ENCODE measurements at places on chromosomes 1 and 21.

DNA sequence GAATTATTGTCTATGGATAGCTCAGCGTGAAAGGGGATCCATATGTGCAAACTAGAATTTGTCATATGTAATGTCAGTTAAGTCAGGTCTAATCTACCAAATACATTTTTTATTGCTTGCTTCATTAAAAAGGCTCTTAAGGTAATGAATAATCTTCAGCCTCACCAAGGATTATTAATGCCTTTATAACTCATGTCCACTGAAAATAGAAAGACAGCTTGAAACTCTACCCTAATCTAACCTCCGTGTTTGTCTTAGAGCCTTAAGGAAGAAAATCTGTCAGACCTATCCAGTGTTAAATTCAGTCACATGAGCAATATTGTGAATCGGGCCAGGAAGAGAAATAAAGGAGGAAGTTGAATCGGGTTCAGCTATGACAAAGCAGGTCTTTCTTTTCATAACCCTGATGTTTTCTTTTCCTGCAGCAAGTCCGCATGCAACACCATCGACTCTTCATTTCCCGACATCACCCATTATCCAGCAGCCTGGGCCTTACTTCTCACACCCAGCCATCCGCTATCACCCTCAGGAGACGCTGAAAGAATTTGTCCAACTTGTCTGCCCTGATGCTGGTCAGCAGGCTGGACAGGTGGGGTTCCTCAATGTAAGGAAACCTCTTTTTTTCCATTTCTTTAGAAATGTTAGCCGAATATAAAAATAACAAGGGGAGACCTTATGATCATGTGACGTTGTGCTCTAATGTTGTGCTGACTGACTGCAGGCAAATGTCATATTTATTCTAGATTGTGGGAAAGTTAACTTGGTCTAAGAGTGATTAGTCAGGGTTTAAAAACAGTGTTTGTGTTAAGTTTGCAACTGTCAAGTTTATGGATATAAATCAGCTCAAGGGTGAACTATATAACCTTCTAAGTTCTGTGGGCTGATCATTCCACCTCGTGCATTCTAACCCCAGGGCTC is 321.0 kb downstream of the TM2D1 start:
- H3K4me3 ChIP-seq: no peak overlapping the region
- no peak overlapping the region for H3K27ac ChIP-seq
- no peaks in the 10 kb centered on the region for H3K27me3 ChIP-seq
- no peaks in the 10 kb centered on the region for H3K36me3 ChIP-seq
- DNase-seq: no peak

DNA sequence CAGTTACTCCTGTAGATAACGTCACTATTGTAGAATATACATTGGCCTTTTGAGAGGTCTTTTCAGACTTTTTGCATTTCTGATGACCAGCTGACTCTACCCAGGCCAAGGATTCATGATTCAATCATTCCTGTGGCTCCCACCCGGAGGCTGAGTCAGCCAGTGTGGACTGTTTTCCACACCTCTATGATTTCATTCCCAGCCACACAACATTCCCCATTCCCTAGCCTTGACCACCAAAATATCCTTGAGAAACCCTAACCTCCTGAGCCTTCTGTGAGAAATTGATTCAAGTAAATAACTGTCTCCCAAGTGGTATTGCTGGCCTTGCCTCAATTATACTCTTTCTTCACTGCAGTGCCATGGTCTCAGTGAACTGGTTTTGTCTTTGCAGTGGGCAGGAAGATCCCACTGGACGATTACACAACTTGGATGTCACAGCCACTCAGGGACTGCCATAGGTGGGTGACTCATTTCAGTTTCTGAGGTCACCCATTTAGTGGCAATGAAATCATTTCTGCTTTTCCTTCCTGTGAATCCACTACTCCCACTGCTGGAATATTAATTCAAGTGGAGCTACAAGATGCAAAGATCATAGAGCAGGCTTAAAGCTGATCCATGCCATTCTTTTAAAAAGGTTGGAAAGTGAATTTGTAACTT is 518.6 kb upstream of the ZP4 start:
- H3K4me1 ChIP-seq: no peaks in the 10 kb centered on the region
- H3K27ac ChIP-seq: no peak overlapping the region
- H3K4me3 ChIP-seq: no peak overlapping the region
- DNase-seq: no peak

DNA sequence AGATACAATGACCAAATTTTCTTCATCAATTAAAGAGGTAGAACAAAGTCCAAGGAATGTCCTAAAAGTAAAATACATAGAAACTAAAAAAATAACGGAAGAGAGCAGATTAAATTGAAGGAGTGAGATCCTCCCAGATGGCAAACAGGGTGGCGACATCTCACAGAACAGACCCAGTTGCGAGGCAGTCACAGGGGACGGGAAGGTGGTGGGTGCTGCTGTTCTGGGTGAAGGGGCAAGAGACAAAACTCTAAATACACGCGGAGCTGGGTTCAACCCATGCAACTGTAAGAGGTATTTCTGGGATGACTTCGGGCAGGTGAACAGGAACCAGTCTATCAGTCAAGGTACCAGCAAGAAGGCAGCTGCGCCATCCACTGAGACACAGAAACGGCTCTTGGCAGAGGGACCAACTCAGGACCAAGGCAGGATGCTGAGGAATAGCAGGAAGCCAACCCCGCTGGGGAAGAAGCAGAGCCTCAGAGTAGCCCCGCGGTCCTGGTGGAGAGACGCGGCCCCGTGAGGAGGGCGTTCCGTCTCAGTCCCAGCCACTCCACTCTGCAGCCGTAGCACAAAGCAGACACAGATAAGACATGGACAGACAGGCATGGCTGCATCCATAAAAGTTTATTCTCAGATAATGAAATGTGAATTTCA is 32.2 kb downstream of the WDR4 start:
- H3K27me3 ChIP-seq: no peaks in the 10 kb centered on the region
- peaks cover 46% of the 10 kb centered on the region for H3K36me3 ChIP-seq
- H3K4me1 ChIP-seq: peaks cover 6% of the 10 kb centered on the region
- no peak overlapping the region for H3K4me3 ChIP-seq
- no peak for DNase-seq

GRCh38 chr1:43031316-43032203 is 72.9 kb upstream of the SLC2A1 start:
- H3K27me3 ChIP-seq: no peaks in the 10 kb centered on the region
- no peaks in the 10 kb centered on the region for H3K36me3 ChIP-seq
- peaks cover 24% of the 10 kb centered on the region for H3K4me1 ChIP-seq
- no peak overlapping the region for H3K4me3 ChIP-seq
- DNase-seq: no peak

DNA sequence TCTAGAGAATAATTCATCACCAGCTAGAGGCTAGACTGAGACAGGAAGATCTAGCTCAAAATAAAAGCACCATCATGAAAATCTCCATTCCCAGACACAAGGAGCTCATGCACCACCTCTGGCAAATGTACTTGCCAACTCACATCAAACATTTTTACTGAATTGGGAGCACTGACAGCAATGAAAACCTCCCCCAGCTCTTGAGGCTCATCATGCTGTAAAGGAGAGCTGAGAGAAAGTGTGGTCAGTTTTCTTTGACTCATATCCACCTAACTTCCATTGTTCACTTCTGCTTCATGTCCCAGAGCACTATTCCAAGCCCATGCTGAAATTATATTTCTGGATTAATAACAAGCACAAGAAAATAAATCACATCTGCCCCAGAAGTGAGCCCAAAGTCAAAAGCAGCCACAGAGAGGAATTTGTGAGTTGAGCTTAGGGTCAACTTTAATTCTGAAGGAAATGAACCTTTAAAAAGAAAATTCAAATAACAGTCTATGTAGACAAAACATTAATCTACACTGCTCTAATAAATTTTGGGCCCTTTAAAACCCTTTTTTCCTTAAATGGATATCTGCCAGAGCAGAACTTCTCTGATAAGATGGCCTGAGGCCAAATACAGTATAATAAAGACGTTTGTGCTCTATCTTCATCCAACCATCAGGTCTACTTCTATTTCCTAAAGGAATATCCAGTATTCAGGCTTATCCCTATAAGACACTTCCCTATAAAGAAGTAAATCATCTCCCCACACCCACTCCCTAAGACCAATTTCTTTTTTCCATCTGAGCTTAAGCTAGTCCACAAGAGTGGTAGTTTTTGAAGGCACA is 85.9 kb upstream of the ADAM30 start:
- H3K4me1 ChIP-seq: peaks cover 5% of the 10 kb centered on the region
- no peaks in the 10 kb centered on the region for H3K27me3 ChIP-seq
- no peak overlapping the region for H3K27ac ChIP-seq
- DNase-seq: no peak

DNA sequence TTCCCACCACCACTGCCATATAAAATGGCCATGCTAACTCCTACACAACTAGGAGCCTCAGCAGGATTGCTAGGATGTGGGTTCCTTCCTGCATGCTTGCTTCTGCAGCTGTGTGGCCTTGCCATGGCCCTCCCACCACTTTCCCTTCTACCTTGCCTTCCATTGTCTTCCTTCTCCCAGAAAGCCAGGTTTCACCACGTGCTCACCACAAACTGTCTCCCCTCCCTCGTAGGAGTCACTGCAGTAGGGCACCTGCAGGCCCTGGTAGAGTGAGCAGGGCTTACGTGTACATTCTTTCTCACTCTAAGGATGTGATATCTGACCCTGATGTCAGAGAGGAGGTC is 3.7 kb downstream of the C1orf226 start:
- H3K27ac ChIP-seq: no peak overlapping the region
- peaks cover 22% of the 10 kb centered on the region for H3K4me1 ChIP-seq
- no peak for DNase-seq
- no peaks in the 10 kb centered on the region for H3K27me3 ChIP-seq
- H3K4me3 ChIP-seq: no peak overlapping the region
- no peaks in the 10 kb centered on the region for H3K36me3 ChIP-seq

GRCh38 chr1:153679337-153680119 is 1.0 kb downstream of the NPR1 start:
- no peaks in the 10 kb centered on the region for H3K36me3 ChIP-seq
- peaks cover 18% of the 10 kb centered on the region for H3K27me3 ChIP-seq
- peak overlapping the region; percentile 5 for H3K4me3 ChIP-seq
- H3K4me1 ChIP-seq: peaks cover 20% of the 10 kb centered on the region
- H3K27ac ChIP-seq: no peak overlapping the region

DNA sequence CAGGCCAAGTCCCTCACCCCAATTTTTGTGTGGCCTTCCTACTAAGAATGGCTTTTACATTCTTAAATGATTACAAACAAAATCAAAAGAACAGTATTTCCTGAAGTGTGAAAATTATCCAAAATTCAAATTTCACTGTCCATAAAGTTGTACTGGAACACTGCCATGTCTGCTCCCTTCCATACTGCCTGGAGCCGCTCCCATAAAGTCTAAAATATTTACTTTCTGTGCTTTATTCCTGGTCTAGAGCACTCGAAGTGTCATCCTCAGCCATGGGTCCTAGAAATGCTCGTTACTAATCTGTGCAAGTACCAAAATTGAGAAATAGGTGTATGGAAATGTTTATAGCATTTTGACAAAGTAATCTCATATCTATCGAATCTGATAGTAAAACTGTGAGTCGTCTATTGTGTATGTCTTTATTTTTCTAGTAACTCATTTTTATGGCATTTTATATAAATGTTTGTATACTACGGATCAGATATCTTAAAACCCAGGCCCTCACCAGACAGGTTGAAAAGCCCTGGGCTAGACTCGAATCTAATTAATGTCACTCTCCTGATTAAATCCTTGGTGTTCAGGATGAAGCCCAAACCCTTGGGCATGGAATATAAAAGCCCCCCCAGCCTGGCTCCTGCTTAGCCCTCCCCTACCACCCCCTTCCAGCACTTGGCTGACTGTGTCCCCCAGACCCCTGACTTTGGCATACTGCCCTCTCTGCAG is 4.9 kb downstream of the LBR start:
- peaks cover 30% of the 10 kb centered on the region for H3K36me3 ChIP-seq
- no peaks in the 10 kb centered on the region for H3K27me3 ChIP-seq
- H3K4me3 ChIP-seq: no peak overlapping the region

DNA sequence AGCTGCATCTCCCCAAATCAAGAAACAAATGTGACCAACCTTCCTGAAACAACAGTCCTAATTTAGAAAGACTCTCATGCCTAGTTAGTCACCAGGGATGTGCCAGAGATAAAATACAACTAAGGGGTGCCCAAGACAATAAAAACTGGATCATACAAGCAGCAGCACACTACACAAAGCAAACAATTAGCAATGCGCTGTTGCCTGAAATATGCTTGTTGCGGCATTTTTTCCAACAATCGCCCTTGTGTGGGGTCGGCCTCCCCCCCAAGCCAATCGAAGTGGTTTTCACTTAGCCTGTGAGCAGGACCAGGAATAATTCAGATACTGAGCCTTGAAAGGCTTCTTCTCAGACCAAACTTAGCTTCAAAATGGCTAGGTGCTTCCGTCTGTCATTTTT is 1.4 kb upstream of the STMN1 start:
- peaks cover 7% of the 10 kb centered on the region for H3K4me1 ChIP-seq
- no peak overlapping the region for H3K27ac ChIP-seq
- DNase-seq: no peak
- H3K4me3 ChIP-seq: no peak overlapping the region

- no peak overlapping the region for H3K4me3 ChIP-seq
- no peak overlapping the region for H3K27ac ChIP-seq
- no peaks in the 10 kb centered on the region for H3K4me1 ChIP-seq
- H3K36me3 ChIP-seq: no peaks in the 10 kb centered on the region
- no peak for DNase-seq
Observed at GRCh38 chr1:200319148-200319547, 90.7 kb downstream of the ZNF281 start.

DNA sequence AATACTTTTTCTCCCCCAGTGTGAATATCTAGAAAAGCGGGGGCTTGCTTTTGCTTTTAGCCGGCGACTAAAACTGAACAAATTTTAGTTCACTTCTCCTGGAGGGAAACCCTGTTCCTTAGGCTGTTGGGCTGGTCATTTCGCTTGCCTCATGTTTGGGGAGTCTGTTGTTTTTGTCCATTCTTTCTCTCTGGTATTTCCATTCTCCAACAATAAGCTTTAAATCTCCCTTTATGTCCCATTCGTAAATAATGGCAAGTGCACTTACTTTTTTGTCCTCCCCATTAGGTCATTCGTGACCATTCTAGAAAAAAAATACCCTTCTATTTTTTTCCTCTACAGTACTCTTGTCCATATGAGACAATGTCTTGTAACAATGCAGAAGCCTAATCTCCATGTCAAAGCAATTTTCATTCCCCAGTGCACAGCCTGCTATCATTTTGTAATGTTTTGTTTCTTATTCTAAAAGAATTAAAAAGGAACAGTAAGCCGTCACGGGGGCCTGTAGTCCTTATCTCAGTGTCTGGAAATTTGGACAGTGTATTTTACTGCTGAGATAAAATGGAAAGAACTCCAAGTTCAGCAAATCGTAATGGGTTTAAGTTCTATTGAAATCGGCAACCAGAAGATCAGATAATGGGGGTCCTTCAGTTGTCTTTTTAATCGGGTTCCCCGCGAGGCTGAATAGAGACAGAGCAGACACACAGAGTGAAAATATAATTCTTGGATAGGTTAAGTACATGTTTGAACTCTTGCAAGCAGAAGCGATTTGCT is 21.8 kb downstream of the PROX1 start:
- H3K4me3 ChIP-seq: no peak overlapping the region
- no peaks in the 10 kb centered on the region for H3K27me3 ChIP-seq
- DNase-seq: no peak
- no peaks in the 10 kb centered on the region for H3K36me3 ChIP-seq
- H3K4me1 ChIP-seq: no peaks in the 10 kb centered on the region

Measured in natural killer cell (primary cell).